ENCODE measurements at places on chromosomes 3 and 15. TPM values are rescaled to one million over a fixed set of nuclear protein-coding genes. Genes with fewer than 3 reads are reported as not detected.

GRCh38 chr3:71825551-71826283, 40.8 kb upstream of the PROK2 start:
- DNase-seq, result no peak

FETUB gene
- total RNA-seq, result not detected

NPAP1 gene
- not detected for total RNA-seq

- DNase-seq, result no peak
Observed at GRCh38 chr15:41930867-41931222, 37.0 kb upstream of the SPTBN5 start.

GRCh38 chr3:14640734-14641133, 10.8 kb upstream of the CCDC174 start:
- no peak for DNase-seq

ARID3B gene
- 1.7 TPM for total RNA-seq

DNA sequence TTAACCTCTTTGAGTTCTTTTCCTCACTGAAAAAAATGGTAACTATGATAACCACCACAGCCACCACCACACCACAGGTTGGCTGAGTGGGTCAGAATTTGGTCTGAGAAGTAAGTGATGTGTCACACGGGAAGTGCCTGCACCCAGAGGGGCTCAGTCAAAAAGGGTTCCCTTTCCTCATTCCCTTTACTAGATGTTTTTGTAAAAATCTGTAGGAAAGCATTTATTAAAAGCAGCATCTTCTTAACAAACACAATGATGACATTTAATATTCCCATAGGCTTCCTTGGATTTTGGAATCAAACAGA, 23.2 kb downstream of the CFAP92 start:
- no peak for DNase-seq

- DNase-seq, result no peak
Observed at GRCh38 chr3:77227567-77227966, 187.7 kb downstream of the ROBO2 start.

DNA sequence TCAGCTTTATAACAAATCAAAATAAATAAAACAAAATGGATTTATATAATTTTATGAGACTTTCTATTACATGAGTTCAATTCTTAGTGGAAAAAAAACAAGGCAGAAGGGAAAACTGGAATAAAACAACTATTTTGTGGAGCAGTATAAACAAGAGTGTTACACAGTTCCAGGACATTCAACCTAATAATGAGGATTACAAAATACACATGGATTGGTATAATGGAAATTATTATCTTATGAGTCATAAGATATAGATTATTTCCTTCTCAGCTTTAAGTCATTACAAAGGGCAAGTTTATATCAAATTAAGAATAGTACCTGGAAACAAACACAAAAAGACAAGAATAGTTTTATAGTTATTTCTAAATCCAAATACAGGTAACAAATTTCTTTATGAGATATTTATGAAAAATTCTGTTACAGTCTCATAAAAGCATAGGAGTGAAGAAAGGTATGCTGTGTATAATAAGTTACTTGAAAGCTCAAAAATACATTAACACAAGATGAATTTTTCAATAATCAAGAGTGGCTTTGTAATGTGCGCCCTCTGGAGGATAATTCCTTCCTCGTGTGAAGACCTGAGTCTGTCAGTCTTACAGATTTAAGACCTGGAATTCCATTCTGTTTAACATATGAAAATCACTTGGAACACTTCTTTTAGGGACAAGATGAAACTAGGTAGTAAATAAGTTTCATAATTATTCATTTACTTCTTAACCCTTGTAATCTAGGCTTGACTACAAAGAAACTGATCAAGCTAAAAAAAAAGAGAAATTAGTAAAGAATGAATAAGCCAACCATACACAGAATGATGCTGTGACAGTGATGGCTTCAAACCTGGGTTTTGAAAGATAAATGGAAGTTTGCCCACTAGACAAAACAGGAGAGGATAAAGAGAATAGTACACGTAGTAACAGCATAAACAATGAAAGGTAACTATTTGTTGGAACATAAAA, 9.5 kb downstream of the COPS2 start:
- DNase-seq, result peak; percentile 72

PTPN23 gene
- total RNA-seq, result 50.3 TPM

TEX9 gene
- total RNA-seq, result 7.5 TPM

GRCh38 chr3:106116733-106117489, 248.1 kb upstream of the CBLB start:
- DNase-seq, result no peak

CERS3 gene
- total RNA-seq, result not detected

GRCh38 chr3:169286214-169286613, 377.3 kb downstream of the MECOM start:
- DNase-seq, result peak; percentile 88

TNNC1 gene
- 1.2 TPM for total RNA-seq

ZPLD1 gene
- total RNA-seq, result 74.8 TPM

SEC61A1 gene
- total RNA-seq, result 244 TPM

DNA sequence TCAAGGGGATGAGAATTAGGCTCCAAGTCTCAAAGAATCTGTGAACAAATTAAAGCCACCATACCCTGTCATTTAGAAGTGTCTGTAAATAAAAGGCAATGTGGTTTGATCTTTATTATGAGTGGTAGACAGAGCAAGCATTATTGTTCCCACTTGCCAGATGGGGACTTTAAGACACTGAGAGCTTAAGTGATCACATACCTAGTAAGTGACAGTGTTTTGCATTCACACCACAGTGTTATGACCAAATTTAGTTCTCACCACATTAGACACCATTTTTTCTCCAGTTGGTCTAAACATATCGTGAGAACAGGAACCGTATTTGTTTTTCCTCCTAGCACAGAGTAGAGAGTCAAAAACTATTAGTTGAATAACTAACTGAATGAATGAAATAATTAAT, 13.2 kb upstream of the ZBED2 start:
- DNase-seq, result no peak

DNA sequence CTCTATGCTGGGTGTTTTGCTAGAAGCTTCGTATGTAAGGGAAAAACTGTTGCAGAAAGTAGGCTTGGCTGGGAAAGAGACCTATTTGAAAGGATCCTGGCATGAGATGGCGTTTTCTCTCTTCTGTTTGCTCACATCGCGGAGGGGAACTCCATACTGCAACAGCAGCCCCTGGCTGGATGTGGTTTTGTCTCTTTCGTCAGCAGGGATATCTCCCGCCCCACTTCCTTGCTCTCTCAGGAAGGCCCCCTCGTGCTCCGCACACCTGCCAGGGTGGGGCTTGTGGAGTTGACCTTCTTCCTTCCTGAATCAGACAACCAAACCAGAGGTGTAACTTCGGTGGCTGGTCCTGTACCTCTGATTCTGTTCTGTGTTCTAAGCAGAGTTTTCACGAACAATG, 26.4 kb upstream of the MYZAP start:
- no peak for DNase-seq

GRCh38 chr15:82995938-82996337, 9.9 kb downstream of the RAMAC start:
- no peak for DNase-seq

GRCh38 chr15:96038131-96038530, 292.4 kb upstream of the NR2F2 start:
- DNase-seq, result no peak

CX3CR1 gene
- total RNA-seq, result not detected

PLA2G4D gene
- total RNA-seq, result not detected

DNA sequence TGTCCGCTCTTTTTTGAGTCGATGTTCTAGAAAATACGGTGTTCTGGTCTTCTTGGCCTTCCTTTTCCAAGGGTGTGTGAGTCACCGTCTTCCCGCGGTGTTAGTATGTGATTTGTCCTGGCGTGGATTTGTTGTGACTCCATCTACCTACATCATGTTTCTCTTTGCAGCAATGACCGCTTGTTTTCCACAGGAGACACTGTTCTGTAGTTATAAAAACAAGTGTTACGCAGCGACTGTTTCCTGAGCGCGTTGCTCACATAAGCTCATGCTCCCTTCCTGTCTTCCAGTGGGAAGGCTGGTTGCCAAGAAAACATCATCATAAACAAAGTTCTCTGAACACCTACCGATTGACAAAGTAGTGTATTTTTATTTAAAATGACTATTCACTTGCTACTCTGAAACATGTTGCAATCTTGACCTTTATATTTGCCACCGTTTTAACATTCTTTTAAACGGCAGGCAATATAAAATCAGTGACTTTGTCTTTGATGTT, 19.0 kb downstream of the USP13 start:
- peak; percentile 87 for DNase-seq

SI gene
- not detected for total RNA-seq

TRPM1 gene
- not detected for total RNA-seq

FAM81A gene
- 1.4 TPM for total RNA-seq

GRCh38 chr15:77870195-77871065, 207.1 kb downstream of the TBC1D2B start:
- DNase-seq, result peak; percentile 52

- DNase-seq, result no peak
Observed at GRCh38 chr15:24898715-24899272, 56.0 kb upstream of the SNRPN start.

GRCh38 chr3:99532246-99532645, 106.1 kb upstream of the COL8A1 start:
- peak; percentile 57 for DNase-seq

- DNase-seq, result no peak
Observed at GRCh38 chr3:111210866-111211564, 139.4 kb downstream of the NECTIN3 start.

SQOR gene
- total RNA-seq, result 313 TPM
